Stimulated activated CD4-positive, alpha-beta T cell treated with anti-CD3 and anti-CD28 coated beads, Interleukin-4, amount 100 ng/mL, for 24 hours (primary cell): ENCODE measurements at places on chromosomes 13 and 19.

DNA sequence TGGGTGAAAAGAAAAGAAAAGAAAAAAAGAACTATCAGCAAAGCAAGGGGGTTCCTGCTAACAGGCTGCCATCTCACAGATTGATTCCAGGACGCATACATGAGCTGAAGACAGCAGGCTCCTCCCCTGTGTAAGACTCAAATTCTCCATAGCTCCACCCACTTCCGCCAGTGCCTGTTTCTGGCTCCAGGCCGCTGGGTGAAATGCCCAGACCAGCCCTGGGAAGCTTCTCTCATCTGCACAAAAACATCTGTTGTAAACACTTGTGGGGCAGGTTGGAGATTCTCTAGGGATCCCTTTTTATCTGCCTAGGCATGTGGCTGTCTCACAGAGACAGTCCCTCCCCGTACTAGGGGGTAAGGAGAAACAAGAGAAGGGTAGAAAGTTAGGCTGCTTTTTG is 1054.4 kb upstream of the SPRY2 start:
- DNase-seq: no peak

DNA sequence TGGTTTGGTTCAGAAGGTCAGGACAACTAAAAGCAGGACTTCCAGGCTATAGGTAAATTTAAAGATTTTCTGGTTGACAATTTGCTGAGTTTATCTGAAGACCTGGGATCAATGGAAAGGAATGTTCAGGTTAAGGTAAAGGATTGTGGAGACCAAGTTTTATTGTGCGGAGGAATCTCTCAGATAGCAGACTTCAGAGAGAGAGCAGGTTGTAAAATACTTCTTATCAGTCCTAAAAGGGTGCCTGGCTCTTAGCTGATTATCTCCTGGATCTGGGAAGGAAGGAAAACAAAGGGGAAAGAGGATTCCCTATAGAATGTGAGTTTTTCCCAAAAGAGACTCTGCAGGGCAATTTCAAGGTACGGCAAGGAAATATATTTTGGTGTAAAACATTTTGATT is 851.5 kb downstream of the DACH1 start:
- no peak for DNase-seq

GRCh38 chr13:40665126-40666044 is 1.1 kb downstream of the FOXO1 start:
- DNase-seq: peak; percentile 45

DNA sequence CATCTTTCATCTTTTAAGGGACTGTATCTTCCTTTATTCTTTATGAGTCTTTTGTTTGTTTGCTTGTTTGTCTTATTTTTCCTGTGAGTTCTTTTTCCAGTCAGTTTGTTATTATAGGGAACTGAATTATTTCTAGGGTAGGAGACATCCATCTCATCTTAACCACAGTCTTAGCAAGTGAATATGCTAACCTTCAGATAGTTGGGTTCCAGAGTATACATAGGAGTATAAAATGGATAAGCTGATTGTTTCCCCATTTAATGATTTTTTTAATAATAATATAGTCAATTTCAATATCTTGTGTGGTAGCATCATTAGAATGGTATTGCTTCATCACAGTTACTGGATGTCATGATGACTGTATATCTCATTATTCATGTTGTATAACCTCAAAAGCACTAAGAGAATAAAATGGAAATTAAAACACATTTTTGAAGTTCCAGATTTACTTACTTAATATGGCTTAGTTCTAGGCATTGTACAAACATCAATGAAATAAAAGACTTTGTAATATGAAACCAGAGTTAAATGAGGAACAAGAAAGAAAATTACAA is 33.0 kb downstream of the GPC6 start:
- no peak for DNase-seq

- DNase-seq: no peak
These were observed 22.4 kb upstream of the MIER2 start for GRCh38 chr19:366951-367350.

DNA sequence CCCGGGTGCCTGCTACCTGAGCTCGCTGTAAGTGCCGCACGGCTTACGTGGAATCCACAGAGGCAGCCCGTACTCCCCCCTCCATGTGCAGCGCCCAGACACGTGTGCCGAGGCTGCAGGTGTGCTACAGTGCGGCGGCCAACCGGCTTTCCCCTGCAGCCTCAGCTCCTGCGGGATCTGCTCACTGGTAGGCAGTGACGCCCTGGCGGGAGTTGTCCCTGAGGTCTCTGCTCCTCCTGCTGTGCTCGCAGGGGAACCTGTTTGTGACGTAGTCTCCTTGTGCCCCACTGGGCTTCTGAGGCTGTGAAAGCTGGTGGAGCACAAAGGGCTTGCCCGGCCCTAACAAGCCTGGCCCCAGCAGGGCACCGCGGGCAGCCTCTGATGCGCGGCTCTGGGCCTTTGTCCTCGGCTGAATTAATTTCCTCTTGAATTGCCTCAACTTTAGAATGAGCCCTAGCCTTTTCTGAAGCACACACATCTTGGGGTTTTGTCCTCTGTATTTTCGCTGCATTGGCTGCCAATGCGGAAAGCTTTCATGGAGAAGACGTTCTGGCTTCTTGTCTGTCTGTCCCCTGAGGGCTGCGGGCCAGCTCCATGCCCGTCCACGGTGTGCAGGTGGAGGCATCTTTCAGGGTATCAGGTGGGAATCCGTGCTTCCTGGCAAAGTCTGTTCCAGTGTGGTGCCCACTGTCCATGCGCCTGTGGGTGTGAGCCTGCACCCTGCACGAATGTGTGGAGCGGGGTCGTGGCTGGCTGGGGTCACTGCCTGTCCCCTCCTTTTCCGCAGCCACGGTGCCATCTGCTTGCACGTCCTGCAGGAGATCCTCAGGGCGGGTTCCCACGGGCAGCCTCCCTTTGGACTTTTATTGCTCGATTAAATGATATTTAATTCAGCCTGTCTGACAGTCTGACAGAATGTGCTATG is 77.3 kb upstream of the MCF2L start:
- DNase-seq: no peak

- DNase-seq: no peak
These were observed 31.4 kb downstream of the DHX34 start for GRCh38 chr19:47380559-47380958.

- DNase-seq: no peak
These were observed 2419.4 kb downstream of the PCDH9 start for GRCh38 chr13:64810750-64811149.

DNA sequence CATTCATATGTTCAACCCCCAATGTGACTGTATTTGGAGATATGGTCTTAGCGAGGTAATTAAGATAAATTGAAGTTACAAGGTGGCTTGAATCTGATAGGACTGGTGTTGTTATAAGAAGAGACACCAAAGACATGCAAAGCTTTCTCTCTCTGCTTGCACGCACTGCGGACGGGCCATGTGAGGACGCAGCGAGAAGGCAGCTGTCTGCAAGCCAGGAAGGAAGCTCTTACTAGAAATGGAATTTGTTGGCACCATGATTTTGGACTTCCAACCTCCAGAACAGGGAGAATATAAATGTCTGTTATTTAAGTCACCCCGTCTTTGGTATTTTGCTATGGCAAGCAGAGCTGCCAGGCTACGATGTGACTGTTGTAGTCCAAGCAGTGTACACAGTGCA is 4.8 kb downstream of the DLEU7 start:
- no peak for DNase-seq

DNA sequence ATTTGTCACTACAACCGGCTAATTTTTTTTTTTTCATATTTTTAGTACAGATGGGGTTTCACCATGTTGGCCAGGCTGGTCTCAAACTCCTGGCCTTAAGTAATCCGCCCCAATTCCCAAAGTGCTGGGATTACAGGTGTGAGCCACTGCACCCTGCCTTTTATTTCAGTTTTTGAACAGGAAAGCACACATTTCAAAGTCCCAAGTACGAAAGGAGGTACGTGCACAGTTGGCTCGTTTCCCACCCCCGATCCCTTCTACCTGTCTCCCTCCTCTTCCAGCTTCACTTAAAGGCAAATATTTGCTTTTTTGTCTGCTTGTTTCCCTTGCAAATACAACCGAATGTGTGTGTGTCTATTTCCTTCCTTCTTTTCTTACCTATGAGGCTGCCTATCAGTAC is 30.5 kb downstream of the ZIC5 start:
- no peak for DNase-seq

GRCh38 chr19:49145573-49146407 is 9.4 kb downstream of the HRC start:
- DNase-seq: peak; percentile 84

- DNase-seq: no peak
These were observed 21.9 kb downstream of the CCNE1 start for GRCh38 chr19:29833614-29834261.

DNA sequence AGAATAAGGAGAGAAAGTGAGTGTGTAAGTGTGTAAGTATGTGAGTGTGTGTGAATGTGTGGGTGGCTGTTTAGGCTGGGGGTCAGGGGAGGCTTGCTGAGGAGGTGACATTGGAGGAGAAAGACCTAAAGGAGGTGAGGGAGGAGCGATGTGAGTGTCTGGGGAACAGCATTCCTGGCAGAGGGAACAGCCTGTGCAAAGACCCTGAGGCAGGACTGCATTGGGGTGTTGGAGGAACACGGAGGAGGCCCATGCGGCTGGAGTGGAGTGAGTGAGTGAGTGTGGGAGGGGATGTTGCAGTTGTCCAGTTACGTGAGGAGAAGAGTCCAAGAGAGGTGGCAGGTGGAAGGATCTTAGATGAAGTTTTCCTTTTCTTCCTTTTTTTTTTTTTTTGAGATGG is 31.8 kb downstream of the NFILZ start:
- DNase-seq: no peak

DNA sequence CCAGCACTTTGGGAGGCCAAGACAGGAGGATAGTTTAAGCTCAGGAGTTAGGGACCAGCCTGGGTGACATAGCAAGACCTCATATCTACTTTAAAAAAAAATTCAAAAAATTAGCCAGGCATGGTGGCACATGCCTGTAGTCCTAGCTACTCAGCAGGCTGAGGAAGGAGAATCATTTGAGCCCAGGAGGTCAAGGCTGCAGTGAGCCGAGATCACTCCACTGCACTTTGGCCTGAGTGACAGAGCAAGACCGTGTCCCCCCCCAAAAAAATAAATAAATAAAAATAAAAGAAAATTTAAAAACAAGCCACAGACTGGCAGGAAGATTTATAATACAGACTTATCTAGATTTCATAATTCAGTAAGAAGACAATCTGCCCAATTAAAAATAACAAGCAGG is 14.8 kb downstream of the PSPC1 start:
- no peak for DNase-seq

DNA sequence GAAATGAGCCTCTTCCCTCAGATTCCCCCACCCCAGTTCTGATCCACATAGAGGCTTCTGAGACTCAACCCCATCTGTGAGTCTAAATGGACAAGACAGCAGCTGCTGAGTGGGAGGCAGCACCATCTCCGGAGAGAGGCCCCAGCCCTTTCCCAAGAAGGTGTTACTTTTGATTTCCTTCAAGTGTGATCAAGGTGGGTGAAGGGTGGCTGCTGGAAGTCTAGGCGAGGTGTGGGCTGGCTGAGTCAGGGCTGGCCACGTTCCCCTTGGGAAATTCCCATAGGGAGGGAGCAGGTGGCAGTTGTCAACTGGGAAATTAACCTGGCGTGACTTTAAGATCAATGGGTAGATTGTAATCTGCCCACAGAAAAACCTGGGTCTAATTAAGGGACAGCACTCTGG is 148.0 kb downstream of the FOXO1 start:
- DNase-seq: peak; percentile 87

DNA sequence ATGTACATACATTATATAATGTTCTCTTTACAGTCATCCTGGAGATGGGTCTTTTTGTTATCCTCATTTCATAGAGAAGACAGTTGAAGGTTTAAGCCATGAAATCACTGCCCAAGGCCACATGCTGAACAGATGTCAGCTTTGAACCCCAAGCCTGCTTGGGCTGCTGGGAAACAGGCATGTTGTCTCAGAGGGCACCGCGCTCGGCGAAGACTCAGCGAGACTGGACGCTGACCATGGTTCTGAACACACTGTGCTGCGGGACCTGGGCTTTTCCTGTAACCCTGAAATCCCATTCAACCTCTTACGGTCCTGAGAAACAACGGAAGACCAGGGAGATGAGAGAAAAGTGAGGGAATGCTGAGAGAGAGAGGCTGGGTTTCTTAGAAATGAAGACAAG is 27.3 kb downstream of the LRFN3 start:
- DNase-seq: peak; percentile 49

- no peak for DNase-seq
These were observed 36.7 kb downstream of the INTS6 start for GRCh38 chr13:51416107-51416506.

- DNase-seq: no peak
These were observed 21.0 kb downstream of the SAE1 start for GRCh38 chr19:47151627-47152026.

DNA sequence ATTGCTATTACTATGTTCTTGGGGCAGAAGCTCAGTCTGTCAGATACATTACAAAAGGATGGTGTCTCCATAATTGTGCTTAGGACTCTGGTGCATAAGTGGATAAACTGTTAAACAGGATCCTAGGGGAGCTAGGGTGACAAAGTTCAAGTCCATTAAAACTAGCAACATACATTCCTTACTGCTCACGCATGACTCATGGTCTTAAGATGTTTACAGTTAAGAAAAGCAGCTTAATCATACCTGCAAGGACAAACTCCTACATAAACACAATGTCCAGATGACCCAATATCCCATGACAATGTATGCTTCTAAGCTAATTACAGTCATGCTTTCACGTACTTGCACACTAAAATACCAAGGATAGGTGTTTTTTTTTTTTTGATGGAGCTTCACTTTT is 3.5 kb upstream of the ZNF701 start:
- no peak for DNase-seq

DNA sequence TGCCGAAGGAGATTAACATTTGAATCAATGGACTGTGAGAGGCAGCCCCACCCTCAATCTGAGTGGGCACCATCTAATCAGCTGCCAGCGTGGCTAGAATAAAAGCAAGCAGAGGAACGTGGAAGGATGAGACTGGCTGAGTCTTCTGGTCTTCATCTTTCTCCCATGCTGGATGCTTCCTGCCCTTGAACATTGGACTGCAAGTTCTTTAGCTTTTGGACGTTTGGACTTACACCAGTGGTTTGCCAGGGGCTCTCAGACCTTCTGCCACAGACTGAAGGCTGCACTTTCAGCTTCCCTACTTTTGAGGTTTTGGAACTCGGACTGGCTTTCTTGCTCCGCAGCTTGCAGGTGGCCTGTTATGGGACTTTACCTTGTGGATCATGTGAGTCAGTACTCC is 14.7 kb downstream of the NHLRC3 start:
- DNase-seq: no peak

- DNase-seq: no peak
These were observed 918.8 kb downstream of the SLITRK1 start for GRCh38 chr13:82963226-82964099.

DNA sequence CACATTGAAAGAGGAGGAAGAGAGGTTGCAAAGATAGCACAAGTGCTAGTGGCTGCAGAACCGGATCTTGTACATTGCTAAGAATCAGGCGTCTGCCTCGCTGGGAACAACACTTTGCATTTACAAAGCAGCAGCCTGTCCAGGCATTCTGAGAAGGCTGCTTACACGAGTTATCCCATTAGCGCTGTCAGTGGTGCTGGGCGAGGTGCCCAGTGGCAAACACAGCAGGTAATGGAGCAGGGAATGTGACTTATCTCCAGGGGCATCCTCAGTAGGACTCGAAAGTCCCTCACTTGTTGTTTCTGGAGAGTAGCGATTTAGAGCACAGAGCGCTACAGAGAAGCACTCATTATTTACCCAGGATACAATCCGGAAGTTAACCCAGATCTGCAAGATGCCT is 209.6 kb downstream of the OLFM4 start:
- DNase-seq: no peak

GRCh38 chr19:32935629-32936028 is 36.1 kb downstream of the CEP89 start:
- DNase-seq: no peak

- DNase-seq: no peak
These were observed 33.3 kb upstream of the SPATA13 start for GRCh38 chr13:24127116-24127631.

- no peak for DNase-seq
These were observed 1608.8 kb upstream of the PCDH20 start for GRCh38 chr13:63024458-63024857.
